ENCODE measurements at places on chromosomes 6 and 20.

- no peak for DNase-seq
Observed at GRCh38 chr6:30683980-30684338, 2.5 kb downstream of the PPP1R18 start.

GRCh38 chr6:165679326-165679725, 16.3 kb upstream of the PDE10A start:
- no peak for DNase-seq

DNA sequence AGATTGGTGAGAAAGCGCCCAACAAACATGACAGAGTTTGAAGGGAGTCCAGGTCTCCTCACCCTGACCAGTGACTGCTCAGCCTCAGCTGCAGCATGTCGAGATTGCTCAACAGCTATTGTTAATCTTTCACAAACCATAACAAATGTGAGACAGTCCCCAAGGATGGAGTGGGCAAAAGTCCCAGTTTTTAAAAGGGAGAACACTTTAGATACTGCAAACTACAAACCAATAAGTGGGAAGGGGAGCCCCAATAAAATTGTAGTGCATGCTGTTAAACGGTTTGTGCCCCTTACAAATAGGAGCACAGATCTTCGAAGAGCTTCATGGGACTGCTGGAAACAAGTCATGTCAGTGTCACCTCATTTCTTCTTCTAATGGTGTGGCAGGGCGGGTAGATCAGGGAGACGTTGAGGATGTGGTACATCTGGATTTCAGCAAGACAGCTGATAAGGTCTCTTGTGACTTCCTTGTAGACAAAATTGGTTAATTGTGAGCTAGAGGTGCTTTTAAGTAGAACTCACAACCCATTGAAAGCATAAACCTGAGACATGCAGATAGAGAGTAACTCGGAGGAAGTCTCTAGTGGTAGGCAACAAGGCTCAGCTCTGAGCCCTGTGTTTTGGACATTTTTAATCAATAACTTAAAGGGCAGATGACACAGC, 134.0 kb upstream of the ARMC2 start:
- no peak for DNase-seq

- no peak for DNase-seq
Observed at GRCh38 chr20:62232194-62232593, 6.1 kb upstream of the OSBPL2 start.

DNA sequence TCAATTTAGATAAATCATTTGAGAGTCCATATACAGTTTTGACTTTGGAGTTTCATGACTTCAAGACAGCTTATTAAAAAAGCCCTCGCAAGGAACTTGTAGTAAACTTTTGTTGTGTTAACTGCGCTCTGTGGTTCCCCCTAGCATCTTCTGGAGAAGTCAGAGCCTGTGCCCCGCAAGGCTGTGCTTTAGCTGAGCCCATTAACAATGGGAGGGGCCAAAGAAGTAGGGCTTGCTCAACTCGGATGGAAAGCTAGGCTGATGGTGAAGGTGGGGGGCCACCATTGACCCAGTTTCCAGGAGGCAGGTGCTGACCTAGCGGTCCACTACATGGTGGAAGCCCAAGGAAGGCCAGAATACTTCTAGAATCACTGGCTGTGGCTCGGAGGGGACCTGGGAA, 29.3 kb upstream of the OVOL2 start:
- peak; percentile 21 for DNase-seq

DNA sequence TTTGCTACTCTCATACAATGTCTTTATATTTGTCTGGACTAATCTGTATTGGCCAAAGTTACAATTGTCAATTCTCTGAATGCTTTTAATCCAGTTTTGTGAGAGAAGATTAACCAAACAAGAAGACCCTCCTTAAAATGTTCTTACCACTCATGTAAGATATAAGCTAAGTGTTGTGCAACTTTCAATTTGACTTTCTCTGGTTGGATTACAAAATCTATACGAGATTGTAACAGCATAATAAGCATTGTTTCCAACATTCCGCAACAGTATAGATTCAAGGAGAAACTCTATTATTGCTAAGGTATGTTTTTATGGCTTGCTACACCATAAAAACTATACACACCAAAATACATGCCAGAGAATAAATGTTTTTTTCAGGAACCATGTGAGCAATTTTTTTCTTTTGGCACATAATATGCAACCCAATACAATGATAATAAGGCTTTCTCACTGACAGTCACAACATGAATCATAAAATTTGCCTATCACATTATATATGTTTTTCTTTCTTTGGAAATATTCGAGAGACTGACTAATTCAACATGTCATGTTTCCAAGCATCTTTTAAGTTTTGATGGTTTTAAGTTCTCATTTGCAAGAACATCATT, 12.2 kb upstream of the TRPC4AP start:
- DNase-seq = no peak

DNA sequence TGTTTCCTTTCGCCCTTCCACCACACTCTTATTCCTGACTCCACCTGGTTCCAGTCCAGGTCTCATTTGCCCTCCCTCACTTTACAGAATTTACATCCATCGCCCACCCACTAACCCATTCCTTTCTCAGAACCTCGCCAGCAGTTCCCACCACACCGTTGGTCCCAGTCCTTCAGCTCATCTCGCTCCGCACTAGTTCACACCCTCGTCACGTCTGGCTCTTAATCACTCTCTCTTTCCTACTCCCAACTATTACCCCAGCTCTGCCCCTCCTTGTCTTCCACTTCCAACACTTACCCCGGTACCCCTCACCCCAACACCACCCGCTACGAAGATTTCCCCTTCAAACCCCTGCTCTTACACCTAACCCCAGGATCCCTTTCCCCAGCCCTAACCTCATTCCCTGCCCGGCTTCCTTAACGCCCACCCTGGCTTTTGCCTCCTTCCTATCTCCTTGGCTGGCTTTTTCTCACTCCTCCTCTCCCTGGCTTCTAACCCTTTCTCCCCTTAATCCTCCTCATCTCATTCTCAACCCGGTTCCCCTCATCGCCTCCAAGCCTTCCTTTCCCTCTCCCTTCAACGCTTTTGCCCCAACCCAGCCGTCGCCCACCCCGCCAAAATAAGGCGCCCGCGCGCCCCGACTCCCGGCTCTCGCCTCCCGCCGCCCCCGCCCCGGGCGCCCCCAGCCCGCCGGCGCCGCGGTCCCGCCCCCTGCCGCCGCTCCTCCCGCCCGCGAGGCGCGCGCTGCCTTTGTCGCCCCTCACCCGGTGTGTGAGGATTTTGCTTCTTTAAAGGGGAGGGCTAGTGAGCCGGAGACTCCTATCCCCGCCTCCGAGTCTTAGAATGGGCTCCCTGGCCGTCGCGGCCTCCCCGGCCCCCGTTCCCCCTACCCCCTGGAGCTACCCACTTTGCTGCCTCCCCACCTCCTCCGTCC, 542 bp downstream of the USP49 start:
- peak; percentile 46 for DNase-seq

GRCh38 chr6:128352366-128352765, 168.0 kb downstream of the PTPRK start:
- no peak for DNase-seq

DNA sequence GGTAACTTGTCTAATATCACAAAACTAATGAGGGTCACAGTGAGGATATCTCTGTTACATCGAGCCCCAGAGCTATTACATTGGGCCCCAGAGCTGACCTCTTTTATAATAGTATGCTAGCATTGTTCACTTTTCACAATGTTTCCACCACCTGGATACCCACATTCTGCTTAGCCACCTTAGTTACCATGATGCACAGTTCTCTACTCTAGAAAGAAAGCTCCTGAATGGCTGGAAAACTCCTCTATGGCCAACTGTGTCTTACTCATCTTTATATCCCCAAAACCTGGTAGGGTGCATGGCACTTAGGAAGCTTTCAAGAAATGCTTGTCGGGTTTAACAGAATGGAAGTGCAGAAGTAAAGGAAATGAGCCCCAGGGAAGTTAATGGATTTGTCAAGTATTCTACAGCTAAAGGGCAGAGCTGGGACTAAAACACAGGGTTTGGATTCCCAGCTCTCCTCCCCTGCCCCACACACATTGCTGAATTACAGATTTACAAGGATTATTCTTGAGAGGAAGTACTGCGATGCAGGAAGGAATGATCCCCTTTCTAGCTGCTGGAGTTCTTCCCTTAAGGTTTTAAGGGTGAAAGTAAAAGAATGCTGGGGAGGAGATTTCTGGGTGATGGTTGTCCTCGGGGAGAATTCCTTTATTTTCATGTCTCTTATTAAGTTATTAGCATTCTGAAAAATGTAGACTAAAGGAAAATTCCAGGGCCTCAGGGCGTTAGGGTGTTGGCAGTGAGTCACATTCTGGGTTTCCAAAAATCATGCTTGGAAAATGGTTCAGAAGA, 16.1 kb upstream of the HINT3 start:
- DNase-seq = no peak

DNA sequence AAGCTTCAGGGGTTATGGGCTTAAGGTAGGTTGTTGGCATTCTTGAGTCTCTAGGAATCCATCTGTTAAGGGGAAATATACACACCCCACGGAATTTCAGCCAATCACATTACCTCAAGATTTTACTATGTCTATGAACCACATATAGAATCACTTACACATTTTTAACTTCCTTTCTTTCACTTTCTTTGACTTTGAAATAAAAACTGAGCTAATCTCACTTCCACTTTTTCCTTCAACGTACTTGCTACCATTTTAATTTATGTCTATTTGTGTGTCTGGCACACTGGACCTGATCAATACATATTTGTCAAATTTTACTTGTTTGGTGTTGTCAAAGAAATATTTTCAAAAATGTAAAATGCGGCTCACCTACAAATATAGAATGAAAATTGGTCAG, 545.4 kb upstream of the JAG1 start:
- DNase-seq = no peak

GRCh38 chr20:62665153-62665754, 23.0 kb downstream of the SLCO4A1 start:
- DNase-seq = no peak

GRCh38 chr6:170080169-170080827, 210.6 kb downstream of the DLL1 start:
- no peak for DNase-seq

DNA sequence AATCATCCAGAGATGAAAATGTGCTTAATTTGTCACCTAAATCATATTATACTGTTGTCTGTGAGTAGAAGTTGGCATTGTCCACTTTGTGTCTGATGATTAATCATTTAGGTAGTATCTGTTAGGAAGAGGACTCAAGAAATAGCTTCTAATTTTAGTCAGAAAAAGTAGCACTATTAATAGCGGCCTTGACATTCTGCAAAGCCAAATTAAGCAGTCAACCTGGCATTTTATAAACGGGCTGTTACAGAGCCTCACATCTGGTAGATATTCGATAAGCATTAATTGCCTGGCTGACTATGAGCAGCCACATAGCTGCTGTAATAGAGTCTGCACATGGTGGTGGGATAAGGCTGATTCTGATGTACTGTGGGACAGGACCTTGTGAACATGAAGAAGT, 99.5 kb downstream of the KLHL32 start:
- DNase-seq = no peak

DNA sequence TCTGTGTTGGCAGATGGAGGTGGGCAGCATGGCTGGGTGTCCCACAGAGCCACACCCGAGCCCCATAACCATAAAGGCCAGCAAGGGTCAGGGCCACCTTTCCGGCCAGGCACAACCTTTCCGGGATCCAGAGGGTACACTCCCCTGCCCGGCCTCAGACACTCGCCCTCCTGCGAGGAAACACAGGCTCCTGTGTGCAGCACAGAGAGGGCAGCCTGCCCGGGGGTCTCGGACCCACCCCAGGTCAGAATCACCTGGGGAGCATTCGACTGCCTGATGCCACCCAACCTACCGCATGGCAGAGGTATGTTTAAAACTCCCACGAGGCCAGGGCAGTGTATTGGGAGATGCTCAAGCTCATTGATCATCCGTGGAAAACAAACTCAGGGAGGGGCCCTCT, 260.3 kb downstream of the TAF4 start:
- no peak for DNase-seq

DNA sequence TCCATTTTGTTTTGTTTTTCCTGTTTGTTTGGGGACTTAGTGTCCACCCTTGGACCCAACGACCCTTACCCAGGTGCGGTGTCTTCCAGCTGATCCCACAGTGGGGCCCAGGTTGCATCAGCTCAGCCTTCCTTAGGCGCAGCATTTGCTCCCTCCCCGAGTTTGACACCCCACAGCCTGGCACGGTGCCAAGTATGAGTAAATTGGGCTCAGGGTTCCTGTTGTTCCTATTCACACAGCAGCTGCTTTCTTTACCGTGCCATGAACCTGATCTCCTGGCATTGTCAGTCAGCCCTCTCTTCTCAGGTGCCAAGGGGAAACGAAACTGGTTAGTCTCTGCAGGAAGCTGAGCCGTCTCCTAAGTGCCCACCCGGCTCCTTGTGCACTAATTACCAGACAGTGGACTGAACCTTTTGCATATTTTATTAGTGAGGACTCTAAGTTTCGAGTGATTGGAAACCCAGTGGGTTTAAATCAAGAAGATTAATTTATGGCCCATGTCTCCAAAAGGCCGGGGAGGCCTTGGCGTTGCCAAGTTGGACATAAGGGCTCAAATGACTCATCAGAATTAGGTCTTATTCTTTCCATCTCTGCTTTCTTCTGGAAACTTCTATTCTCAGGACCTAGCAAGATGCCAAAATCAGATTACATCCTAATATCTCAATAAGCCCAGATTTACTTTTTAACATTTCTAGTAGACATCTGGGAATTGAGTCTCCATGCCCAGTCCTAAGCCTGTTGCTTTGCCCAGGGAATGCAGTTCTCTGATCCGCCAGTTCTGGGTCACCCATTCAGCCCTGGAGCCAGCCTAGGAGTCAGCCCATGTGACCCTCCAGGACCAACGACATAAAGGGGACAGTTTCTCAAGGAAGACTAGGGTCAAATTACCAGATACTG, 68.8 kb downstream of the TSHZ2 start:
- DNase-seq = no peak

DNA sequence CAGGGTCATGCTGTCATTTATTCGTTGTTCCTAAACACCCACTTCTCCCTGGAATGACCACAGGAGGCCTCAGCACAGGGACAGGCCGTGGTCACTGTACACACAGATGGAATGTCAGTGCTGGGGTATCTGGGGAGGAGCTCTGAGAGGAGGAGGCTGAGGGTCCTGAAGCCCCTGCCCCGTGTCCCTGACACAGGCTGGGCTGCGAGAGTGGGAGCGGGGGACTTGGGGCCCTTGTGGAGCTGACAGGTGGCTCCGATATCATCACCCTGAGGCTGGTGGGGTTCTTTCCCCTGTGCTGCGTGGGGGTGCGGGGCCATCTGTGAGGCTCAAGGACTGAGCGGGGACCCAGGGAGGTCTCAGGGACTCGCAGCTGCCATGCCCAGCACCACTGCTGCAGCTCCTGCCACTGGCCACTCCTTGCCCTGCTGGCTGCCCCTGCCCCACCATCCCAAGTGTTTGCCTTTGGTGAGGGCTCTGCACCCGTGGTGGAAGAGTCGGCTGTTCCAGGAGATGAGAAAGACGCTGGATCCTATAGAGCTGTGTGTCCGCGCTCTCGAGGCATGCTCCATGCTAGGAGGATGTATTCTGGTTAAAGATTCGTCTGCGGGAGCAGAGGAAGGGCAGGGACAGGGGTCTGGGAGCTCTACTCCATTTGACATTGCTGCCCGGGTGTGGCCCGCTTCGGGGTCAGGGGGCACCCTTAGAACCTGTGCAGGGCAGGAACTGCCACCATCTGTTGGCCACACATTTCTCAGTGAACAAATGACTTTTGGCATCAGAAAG, 18.9 kb downstream of the NPEPL1 start:
- DNase-seq = no peak

- no peak for DNase-seq
Observed at GRCh38 chr6:8670792-8671191, 235.4 kb upstream of the SLC35B3 start.
